ENCODE measurements at places on chromosomes 2 and 18.

GRCh38 chr2:229575569-229576315 is 138.6 kb downstream of the DNER start:
- DNase-seq = no peak

GRCh38 chr2:206086716-206087350 is 859 bp upstream of the INO80D start:
- DNase-seq = peak; percentile 47

DNA sequence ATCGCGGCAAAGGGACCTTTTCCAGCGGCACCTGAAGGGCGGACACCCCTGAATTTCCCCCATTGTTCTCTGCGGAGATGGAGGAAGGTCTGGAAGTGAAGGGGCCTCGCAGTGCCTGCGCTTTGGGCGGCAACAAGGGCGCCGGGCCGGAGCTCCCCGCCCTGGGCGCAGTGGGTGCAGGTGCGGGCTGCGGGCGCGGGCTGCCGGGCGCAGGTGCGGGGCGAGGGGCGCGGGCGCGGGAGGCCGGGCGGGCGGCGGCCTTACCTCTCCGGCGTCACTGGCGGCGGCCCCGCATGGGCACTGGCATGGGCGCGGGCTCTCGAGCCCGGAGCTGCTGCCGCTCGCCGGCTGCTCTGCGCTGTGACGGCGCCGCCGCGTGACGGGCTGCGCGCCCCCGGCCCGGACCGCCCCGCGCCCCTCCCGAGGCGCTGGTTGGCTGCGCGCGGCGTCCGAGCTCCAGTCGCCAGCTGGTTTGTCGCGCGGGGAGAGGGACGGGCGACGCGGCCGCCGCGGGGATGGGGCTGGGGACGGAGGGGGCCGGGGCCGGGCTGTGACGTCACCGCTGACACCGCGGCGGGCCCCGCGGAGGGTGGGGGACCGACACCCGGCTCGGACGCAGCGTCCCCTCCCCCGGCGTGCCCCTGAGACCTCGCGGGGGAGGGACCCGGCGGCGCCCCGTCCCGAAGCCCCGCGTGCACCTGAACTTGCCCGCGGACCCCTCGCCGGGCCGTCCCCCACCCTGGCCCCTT is at the start of gene KIF1A:
Gene KIF1A (minus strand): TSS at position 362 of the 749 bp plus-strand sequence. CDS start 22,467 bp downstream, outside the sequence.
- DNase-seq = peak; percentile 76

DNA sequence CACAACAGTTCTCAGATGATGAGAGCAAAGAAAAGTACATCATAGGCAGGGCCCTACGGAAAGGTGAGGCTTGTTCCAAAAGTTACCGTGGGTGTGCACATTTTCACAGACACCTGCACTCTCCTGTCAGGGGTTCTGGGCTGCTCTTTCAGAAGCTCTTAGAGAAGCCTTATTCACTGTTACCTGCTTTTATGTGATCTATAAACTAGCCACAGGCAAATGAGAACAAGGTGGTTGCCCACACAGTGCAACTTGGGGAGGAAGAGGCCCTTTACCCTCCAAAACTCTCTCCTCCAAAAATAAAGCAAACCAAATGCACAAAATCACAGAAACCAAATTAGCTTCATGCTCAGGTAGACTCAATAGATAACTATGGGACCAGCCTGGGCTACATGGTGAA is 11.1 kb upstream of the CUL3 start:
- no peak for DNase-seq

- no peak for DNase-seq
These were observed 132.2 kb upstream of the ITGB6 start for GRCh38 chr2:160332318-160332717.

DNA sequence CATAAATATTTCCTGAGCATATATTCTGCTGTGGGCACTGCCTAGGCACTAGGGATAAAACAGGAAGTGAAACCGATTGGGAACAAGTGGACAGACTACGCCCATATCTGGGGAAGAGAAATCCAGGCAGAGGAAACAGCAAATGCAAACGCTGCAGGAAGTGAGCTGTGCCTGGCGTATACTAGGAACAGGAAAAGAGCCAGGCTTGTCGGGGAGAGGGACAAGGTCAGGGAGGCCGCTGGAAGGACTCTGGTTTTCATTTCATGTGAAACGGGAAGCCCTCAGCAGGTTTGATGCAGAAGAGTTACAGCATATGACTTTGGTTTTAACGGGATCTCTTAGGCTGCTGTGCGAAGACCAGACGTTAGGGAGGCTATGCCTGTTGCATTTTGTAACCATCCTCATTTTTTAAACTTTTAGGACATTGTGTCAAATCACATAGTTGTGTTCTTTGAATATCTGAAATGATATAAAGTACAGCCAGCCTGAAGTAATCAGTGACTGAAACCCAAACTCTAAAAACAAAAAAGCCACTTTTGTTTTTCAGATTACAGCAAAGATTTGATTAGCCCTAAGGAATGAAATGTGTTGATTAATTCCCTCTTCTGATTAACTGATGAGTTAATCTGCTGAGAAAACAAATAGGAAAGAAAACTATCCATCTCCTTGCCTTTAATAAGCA is 110.2 kb upstream of the PIEZO2 start:
- DNase-seq = no peak

- DNase-seq = no peak
These were observed 131.3 kb downstream of the MCFD2 start for GRCh38 chr2:46784278-46784677.

- peak; percentile 95 for DNase-seq
These were observed 117.3 kb downstream of the GALR1 start for GRCh38 chr18:77366720-77367641.

DNA sequence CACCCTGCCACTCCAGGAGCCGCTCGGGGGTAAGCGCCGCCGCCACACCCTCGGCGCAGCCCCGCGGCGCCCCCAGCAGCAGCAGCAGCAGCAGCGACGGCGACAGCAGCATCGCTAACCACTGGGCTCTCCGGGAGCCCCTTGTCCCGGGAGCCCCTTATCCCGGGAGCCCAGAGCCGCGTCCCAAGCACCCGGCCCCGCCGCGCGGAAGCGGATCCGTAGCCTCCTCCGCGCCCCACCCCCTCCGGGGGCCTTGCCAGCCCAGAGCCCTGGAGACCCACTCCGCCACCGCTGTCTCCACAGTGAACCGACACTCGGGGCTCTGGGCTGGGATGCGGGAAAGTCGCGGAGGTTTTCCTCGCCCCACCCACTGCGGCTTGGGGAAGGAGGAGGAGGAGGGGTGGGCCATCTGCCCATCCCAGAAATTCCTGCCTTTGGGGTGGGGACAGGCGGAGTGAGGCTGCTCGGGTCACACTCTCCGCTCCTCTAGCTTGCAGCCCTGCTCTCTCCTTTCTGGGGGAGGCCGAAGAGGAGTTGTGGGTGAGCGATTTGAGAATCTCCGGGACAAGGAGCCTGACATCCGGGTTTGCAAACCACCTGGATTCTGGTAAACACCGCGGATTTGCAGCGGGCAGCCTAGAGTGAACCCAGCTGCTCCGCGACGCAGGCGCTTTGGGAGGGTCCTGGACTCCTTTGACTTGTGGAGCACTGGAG is at the start of gene PLA2R1:
Gene PLA2R1 (minus strand): TSS at position 324 of the 714 bp plus-strand sequence. CDS start 212 bp downstream, at position 112.
- no peak for DNase-seq

DNA sequence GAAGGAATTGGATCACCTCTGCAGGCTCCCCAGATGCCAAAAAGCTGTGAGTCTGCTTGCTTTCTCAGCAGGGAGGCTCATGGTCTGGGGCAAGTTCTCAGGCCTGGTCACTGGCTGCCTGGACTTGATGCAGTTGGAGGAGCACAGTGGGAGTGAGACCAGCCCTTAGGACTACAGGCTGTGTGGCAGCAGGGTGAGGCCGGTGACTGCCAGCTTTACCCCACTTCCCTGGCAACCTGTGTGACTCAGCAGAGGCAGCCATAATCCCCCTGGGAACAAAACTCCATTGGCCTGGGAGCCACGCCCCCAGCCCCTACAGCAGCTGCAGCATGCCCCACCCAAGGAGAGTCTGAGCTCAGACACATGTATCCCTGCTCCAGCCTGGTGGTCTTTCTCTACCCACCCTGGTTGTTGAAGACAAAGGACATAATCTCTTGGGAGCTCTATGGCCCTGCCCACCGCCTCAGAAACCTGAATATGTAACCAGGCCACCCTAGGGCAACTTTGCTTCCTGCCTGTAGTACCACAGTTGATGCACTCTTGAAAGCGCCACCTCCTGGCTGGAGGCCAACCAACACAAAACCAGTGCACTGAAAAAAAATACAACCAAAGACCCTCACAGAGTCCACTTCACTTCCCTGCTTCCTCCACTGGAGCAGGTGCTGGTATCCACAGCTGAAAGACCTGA is 106.8 kb upstream of the SPATS2L start:
- no peak for DNase-seq

DNA sequence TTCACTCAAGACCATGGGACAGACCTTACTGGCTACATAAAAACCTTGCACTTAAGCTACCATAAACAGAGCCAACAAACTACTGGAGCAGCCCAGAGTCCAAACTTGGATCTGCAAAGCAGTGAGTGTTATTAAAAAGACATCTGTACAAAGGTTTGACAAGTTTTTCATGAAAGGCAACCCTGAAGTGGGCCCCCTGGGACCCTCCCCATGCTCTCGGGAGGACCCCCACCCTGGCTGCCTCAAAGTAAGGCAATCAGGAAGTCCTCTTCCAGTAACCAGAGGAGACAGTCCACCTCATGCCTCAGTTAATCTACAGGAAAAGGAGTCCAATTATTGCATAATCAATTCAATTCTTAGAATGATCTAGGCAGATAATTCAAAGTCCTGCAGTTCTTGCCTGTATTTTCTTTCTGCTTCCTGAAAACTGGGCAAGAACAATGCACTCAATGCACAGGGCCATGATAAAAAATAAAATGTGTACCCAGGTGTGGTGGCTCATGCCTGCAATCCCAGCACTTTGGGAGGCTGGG is 69.7 kb downstream of the TBC1D8 start:
- no peak for DNase-seq

DNA sequence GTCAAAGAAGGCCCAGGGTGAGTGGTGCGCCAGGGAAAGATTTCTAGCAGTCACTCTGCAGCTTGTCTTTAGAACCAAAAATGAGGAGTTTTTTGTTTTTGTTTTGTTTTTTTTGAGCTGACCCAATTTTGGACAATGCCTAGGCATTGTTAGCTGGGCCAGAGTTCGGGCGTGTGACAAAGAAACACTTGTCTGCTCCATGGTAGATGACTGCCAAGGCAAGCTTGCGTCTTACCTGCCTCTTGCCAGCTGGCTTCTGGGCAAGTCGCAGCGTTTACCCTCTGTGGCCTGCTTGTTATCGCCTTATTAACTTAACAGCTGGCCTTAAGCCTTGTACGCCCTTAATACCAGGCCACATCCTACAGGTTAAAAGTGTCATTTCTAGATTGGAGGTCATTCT is 114.3 kb downstream of the GALNT1 start:
- no peak for DNase-seq

DNA sequence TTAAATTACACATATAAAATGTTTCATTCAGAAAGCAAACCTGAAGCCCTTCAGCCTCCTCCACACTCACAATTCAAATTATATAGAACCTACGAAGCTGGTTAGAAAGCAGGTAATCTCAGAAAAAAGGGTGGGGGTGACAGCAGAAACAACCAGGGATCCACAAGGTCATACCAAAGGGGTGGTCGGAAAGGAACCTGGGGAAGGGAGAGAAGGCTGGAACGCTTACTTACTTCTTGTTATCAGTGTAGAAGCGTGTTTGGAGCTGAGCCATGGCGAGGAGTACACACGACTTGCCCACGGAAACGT is 316 bp downstream of the WDR12 start:
- no peak for DNase-seq

- DNase-seq = peak; percentile 56
These were observed 979 bp downstream of the LONRF2 start for GRCh38 chr2:100321179-100321865.

GRCh38 chr18:38551881-38552280 is 986.3 kb upstream of the CELF4 start:
- no peak for DNase-seq

DNA sequence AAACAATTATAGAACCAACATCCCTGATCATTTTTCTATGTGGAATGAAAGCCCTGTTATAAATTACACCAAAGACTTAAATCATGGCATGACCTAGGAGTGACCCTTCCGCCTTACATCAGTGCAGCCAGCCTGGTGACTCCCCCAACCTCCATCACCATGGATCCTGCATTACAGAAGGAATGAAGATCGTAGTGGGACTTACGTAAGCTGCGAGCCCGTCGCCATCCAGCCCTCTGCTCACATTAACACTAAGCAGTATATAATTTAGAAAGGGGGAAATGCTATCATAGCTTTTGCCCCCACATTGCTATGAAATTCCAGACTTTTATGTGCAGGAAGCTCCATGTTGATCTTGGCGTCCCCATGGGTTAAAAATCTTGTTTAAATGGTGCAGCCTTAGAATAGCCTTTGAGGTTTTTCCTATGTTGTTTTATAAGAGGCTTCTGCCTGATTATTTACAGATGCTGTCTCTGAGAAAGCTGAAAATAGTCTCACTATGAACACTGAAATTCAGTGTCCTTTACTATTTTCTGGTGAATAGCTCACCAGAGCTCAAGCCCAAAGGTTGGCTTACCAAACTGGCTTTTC is 76.3 kb downstream of the COLEC12 start:
- DNase-seq = no peak

- DNase-seq = peak; percentile 57
These were observed 107.6 kb upstream of the CYRIA start for GRCh38 chr2:16773080-16773713.

DNA sequence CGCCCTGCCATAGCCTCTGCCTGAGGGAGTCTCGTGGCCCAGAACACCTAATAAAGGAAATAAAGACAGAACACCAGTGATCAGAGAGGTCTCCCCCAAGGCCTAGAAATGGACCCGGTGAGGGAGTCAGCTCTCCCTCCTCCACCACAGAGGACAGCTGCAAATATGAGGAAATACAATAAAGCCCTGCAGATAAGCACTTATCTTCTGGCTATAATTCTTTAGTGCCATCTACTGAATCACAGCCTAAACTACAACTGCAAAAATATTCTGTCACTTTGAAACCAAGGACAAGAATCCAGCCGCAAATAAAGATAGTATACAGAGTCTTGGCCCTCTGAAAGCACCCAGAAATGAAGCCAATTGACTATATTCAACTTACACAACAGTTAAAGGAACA is 42.4 kb upstream of the TACR1 start:
- DNase-seq = no peak

GRCh38 chr2:119136093-119136492 is 22.5 kb downstream of the C1QL2 start:
- DNase-seq = peak; percentile 66

DNA sequence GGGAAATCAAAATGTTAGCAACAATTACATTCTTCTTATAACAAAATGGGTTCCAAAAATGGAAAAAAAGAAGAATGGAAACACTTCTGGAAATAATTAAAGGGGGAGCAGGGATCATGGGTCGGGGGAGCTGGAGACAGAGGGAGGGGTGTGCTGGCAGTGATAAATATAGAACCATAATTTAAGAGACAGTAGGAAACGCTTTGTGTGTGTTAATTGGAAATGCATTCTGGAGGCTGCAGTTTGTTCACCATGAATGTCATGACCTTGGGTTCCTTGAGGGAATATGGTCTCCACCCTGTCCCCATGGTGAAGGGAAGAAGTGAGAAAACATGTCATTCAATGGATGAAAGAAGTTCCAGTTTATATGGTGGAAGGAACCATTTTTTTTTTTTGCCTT is 540.7 kb downstream of the TNS1 start:
- no peak for DNase-seq

GRCh38 chr2:10427618-10427949 is 20.5 kb downstream of the ODC1 start:
- no peak for DNase-seq

Data from NCI-H510A treated with DMSO at 0.1 percent for 48 hours (cell line).